Progenitor cell of endocrine pancreas (in vitro differentiated cells): ENCODE measurements at places on chromosomes 4 and X. TPM values are rescaled to one million over a fixed set of nuclear protein-coding genes. Genes with fewer than 3 reads are reported as not detected.

- no peak for DNase-seq
Measured at GRCh38 chr4:99645036-99645435, 12.6 kb downstream of the C4orf54 start.

DNA sequence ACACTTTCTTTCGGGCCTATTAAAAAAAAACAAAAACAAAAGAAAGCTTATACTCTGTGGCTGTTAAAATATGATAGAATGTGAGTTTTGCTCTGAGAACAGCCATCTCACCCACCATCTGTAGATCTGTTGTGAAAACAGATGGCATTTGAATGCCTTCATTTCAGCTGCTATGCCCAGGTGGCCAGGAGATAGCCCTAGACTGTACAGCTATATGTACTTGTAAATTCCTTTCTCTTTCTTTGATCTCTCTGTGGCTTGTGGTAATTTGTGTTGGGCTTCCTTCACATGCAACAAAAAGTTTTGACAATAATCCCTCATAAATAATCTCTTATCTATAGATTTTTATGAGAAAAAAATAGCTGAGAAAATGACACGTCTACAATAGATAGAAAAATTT is 38.1 kb downstream of the PNPLA4 start:
- no peak for DNase-seq

- peak; percentile 28 for DNase-seq
Measured at GRCh38 chr4:184825141-184825895, 450 bp downstream of the ACSL1 start.

The RUFY3 gene
- total RNA-seq = 103 TPM in 2 replicates

The SPCS3 gene
- 118 and 123 TPM in 2 replicates for total RNA-seq

The PABPC4L gene
- 4.3 and 4.5 TPM in 2 replicates for total RNA-seq

DNA sequence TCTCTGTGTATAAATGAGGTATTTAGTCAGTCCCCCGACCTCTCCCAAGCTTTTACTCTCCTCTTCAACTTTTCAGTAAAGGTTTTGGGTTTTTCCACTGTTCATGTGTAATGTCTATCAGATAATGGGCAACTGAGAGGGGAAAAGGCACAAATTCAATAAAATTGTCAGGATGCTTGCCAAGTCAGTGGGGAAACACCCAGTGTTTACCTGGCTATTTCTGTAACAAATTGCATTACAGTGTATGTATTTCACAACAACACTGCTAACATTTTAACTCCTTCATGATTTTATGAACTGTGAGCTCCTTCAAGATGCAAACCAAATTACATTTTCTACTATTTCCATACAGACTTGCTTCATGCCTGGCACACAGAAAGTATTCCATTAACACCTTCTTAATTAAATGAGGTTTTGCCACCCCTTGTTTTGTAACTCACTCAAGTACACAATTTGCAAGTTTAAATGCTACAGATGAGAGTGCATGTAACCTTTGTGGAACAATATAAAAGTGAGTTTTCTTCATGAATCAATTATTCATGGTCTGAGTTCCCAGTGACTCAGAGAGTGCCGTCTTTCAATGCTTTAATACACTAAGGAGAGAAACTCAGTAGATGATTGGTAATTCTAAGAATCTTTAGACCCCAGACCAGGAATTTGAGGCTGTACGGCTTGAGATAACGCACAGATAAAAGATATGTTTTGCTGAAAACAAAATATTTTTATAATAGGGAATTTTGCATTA is 149.8 kb upstream of the TLL1 start:
- no peak for DNase-seq

The SRPX gene
- total RNA-seq = 1.3 and 1.8 TPM in 2 replicates

The NKX6-1 gene
- total RNA-seq = 89.6 and 107 TPM in 2 replicates

GRCh38 chrX:43238461-43238945 is 417.6 kb upstream of the MAOA start:
- DNase-seq = no peak

DNA sequence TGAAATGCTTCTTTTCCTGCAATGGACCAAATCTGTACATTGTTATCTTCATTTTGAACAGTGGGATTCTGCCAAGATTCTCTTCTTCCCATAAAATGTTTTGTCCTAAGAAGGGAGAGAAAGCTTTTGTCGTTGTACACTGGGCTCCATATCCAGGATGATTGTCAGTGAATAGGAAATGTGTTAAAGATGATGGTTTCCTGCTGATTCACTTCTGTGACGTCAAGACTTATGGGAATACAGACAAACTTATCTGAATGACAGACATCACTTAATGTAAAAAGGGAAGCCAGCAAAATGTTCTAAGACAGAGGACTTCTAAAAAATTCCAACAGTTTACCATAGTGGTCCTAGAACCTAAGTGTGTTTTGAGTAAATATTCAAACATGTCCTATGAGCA is 53.7 kb upstream of the HPF1 start:
- no peak for DNase-seq
